ENCODE measurements at places on chromosomes 1 and 21.
A peak's percentile ranks its signal among the peaks of the same experiment; 100 is the strongest.

DNA sequence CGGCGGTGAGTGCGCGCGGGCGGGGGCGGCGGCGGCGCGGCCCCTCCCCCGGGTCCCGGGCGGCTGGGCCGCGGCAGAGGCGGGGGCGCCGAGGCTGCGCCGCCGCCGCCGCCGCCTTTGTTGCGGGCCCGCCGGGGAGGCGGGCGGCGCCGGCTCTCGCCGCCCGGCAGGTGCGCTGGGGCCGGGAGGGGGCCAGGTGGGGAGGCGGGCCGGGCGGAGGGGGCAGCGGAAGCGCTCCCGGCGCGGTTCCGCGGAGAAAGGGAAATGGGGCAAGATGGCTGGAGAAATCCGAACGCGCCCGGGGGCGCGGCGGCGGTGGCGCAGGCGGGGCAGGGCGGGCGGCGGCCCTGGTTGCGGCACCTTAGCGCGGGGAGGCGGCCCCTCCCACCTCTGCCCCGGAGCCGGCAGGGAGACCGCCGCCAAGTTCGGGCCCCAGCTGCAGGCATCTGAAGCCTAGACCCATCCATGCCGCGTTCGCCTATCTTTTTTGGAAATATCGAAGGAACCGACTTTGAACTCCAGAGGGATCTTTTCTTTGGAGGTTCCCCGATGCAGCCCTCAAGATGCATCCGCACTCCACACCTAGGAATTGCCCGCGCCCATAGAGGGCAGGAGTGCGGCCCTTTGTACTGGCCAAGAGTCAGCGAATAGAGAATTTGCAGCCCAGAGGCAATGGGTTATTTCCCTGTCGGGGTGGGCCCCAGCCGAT lies 479 bp downstream of the POGK start:
- DNase-seq, result peak; percentile 54

DNA sequence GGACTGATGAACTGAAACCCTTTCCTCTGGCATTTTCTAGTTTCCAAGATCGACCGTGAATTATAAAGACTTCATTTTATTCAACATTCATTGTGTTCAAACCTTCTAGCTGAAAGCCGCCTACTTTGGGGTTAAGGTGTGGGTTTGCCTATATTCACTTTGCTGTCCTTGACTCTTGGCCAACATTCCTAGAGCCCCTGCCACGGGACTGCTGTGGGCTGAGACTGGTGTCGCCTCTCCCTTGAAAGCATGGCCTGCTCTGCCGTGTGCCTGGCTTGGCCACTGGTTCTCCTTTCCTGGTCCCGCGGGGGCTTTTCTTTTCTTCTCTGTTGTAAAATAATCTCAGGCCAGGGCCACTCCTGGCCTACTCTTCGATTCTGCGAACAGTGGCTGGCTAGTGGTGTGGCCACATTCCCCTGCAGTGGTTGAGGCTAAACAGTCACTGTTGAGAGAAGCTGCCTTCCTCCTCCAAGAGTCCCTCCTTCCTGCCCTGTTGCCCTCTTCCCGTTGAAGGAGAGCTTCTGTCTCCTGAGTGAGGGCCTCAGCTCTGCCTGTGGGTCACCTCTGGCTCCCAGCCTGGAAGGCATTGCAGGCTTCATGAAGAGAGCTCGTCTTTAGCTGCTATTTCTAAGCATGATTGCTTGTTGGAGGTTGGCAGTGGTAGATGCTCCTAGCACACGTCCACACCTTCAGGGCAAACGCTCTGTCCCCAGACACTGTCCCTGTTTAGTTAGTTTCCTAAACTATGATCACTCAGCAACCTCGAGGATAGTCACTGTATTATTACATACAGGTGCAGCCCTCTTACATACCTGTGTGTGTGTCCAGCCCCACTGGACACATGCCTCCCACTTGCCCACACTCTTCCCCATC lies 80.5 kb downstream of the GALNT2 start:
- DNase-seq, result no peak

DNA sequence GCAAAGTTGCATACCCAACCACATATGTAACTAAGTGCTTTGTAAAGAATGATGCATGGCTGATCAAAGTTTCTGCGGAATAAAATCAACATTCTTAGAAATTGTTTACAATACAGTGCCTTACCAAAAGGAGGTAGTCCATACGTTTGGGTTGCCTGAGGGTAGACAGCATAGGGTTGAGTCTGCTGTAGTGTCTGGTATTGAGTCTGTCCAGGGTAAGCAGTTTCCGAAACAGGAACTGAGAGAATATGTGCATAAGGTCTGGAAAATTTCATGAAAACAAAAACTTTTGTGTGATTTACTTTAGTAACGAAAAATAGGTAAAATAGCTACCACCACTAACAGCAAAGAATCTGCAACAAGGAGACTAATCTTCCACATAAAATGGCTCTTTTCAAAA lies 53.0 kb downstream of the EYA3 start:
- no peak for DNase-seq

DNA sequence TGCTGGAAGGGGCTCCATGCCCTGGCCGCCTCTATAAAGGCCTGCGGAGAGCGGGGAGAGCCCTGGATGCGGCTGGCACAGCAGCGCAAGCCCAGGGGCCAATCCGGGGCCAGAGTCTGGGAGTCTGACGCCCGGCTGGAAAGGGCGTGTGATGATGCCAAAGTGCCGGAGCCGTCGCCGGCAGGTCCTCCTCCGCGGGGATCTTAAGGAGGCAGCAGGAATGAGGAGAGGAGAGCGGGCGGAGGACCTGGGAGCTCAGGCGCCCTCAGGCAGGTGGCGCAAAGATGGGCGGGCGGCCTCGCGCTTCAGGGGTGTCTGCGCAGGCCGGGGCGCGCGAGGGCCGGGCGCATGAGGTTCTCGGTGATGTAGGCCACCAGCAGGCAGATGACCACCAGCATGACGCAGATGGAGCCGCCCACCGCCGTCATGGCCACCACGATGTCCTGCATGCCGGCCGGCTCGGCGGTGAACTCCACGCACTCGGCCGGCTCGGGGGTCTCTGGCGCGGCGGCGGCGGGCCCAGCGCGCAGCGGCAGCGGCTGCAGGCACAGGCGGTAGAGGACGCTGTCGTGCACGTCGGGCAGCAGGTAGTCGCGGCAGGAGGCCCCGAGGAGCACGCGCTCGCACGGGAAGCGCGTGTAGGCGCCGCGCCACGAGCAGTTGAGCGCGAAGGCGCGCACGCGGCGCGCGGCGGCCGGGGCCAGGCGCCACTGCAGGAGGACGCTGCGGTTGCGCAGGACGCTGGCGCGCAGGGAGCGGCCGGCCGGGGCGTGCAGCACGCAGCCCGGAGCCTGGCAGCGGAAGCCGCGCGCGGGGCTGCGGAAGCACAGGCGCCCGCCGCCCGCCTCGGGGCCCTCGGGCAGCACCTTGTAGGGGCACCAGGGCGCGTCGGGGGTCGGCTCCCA lies 653 bp downstream of the FNDC10 start:
- no peak for DNase-seq

DNA sequence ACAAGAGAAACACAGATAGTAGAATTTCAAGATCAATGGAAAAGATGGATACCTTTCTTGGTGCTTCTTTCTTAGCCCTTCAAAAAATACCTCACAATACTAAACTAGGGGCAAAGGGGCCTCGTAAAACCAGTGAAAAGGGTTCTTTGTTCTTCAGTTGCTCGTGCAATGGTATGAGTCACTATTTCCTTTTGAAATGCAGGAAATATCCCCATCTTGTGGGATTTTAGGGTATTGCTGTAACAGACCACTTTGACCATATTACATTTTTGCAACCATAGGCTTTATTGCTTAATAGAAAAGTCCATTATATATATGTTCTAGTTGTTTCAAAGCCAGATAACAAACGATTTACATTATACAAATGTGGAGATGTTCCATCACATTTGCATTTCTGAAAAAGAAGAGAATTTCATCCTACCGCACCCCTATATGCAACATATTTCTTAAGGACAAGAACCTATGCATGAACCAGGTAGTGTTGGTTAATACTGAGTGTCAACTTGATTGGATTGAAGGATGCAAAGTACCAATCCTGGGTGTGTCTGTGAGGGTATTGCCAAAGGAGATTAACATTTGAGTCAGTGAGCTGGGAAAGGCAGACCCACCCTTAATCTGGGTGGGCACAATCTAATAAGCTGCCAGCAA lies 88.6 kb upstream of the PKN2 start:
- DNase-seq, result no peak

DNA sequence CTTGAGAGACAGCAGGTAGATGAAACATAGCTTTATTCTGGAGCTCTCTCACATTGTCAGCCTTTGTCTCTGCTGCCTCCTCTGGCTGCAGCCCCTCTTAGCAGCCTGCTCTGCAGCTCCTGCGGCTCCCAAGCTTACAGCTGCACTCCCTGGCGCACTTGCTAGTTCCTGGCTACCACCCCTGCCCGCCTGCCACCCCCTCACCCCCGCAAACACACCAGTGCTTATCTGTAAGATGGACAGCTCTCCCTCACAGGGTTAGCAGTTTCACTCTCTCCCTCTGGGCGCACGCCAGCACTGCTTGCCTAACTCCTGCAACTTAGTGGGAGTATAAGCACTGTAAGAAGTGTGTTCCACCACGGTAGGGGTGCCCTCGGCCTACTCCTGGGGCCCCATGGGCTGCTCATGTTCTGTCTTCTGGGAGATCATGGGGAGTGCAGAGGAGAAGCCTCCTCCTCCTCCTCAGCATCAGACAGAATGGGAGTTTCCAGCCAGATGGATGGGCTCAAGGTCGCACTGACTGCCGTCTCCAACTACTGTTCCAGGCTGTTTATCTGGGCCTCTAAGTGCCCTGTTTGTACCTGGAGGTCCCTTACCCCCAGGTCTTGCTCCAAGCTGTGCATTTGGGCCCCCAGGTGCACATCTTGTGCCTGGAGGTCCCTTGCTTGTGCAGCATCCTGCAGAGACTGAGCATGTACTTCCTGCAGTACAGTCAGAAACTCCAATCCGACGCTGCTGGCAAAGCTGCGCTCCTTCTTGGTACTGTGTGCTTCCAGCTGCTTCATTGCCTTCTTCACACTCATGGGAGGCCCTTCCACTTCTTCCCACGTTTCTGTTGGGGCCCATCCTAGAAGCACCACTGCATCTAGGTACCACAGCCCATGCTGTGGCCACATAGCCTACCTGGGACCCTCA lies 1388.1 kb downstream of the AMY1C start:
- no peak for DNase-seq

DNA sequence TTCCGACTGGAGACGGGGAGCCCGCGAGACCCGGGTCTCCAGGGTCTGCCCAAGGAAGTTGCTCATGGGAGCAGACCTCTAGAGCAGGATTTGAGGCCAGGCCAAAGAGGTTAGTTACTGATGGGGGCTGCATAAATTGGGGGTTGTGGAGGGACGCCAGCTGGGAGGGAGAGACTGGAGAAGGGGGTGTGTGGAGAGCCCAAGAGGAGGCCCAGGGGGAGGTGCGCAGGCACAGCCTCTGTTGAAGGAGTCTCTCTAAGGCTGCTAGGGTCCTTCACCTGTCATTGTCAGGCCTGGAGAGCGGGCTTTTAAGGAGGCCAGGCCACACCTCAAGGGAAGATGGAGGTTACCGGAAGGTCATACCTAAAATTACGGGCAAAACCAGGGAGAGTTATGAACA lies 363 bp downstream of the PLA2G5 start:
- no peak for DNase-seq

DNA sequence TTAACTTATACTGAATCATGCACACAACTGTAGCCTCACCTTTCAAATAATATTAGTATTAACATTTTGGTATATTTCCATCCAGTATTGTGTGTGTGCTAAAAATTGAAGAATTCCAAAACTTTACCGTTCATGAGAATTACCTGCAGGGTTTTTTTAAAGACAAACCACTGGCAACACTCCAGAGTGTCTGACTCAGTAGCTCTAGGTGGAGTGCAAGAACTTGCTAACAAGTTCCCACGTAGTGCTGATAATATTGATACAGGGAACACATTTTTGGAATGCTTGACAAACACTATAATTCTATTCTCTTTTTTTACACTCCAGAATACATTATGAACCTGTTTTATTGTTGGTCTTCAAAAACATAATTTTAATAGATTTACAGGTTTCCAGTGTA lies 27.7 kb upstream of the SLC5A9 start:
- no peak for DNase-seq

DNA sequence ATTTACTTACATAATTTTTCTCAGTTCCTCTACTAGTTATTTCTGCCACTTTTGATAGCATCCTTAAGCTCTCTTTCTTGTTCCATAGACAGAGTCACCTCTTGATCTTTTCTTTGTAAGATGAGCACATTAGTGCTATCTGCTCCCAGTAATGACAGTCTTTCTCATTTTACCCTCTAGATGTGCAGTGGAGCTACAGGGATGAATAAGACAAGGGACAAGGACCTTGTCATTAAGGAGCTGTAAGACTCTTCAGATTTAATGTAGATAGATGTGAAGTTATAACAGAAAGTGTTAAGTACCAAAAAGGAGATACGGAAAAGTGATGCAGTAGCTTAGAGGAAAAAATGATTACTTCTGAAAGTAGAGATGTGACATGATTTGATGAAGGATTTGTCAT lies 20.4 kb downstream of the SCP2 start:
- no peak for DNase-seq

DNA sequence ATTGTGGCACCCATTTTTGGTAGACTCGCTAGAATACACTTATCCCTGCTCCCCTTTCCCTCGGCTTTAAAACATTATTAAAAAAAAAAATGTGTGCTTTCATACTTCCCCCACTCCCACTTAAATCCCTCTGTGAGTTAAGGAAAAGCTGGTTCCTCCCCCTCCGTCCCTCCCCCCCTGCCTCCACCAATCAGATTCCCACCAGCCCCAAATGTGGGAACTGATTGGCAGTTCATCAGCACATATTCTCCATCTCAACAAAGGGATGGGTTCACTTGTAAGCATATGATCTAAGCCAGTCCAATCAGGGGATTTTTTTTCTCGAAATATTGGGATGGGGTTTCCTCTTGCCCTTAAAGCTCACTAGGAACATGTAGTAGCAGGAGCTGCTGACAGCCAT lies 10.8 kb upstream of the FYB2 start:
- DNase-seq, result no peak

GRCh38 chr1:168696125-168696760 lies 32.8 kb downstream of the DPT start:
- no peak for DNase-seq

GRCh38 chr1:62382658-62382955 lies 54.2 kb upstream of the USP1 start:
- DNase-seq, result no peak

- no peak for DNase-seq
These were observed 40.0 kb upstream of the FAM163A start for GRCh38 chr1:179702946-179703539.

GRCh38 chr1:10678402-10678801 lies 118.0 kb downstream of the CASZ1 start:
- no peak for DNase-seq

- DNase-seq, result no peak
These were observed 21.8 kb downstream of the COL6A2 start for GRCh38 chr21:46119637-46120271.

All from activated B cell treated with CpG ODN at 0.5 μM for 24 hours (primary cell).